ENCODE measurements at places on chromosomes 2 and 18.

DNA sequence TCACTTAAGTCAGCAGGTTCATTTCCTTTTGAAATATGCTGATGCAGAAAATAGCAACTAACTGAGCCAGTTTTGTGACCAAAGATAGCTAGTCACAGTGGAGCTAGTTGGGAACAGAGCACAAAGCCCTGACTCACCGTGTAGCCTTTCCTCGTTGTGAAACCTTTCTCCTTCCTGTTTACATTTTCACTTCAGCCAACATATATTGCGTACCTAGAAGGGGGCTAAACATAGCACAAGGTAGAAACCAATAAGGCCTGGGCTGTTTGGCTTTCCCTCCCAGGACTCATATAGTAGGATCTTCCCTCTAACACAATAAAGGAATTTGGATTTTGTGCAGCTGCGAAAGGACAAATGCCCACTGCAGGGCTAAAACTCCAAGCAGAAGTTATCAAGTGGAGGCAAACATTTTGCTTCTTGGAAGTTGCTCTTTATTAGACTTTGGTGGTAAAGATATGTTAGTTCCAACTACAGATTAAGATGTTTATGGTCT lies 24.5 kb upstream of the LPIN2 start:
- DNase-seq = no peak

- no peak for DNase-seq
Observed at GRCh38 chr2:231294571-231295362, 96.3 kb downstream of the ARMC9 start.

GRCh38 chr2:156455361-156455975 lies 19.3 kb downstream of the GPD2 start:
- DNase-seq = no peak

DNA sequence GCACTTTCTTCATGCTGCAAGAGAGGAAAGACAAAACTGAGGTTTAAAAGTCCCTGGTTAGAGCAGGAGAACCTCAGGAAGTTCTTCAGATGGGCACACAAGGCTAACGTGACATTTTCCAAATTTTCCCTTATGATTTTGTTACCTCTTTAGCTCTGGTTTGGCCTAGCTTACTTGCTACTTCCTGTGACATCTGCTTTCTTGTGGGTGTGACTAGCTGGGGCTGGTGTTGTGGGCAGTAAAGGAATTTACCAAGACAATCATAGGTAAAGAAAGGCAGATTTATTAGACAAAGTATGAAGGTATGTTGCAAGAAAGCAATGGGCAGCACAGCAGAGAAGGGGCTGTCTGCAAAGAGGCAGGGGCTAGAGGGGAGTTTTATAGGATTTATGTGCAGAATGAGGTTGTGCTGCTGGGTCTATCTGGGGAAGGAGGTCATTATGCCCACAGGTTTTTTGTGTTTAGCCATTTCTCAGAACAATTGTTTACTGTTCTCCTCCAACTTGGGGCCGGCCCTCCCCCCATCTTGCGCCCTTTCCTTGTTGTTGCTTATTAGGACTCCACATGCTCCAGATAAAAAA lies 6.7 kb upstream of the TNP1 start:
- DNase-seq = no peak

GRCh38 chr2:182404092-182404491 lies 22.7 kb downstream of the PDE1A start:
- DNase-seq = no peak

DNA sequence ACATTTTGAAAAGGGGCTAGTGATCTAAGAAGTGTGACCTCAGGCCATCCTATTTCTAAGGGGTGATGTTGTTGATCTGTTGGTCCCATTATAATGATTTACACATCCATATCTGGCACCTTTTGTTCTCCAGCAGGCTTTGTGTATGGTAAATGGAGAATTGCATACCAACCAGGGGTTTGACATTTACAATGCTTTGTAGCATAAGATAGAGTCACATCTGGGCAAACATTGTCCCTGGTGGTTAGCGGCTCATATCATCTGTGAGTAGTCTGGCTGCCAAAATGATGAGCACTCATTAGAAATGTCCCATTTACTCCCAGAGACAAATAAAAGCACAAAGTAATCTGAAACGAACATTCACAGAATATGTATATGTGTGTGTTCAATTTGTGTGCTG lies 1775.5 kb upstream of the CELF4 start:
- no peak for DNase-seq

GRCh38 chr2:194424683-194425209 lies 1232.3 kb upstream of the SLC39A10 start:
- DNase-seq = no peak
